Calu3 (cell line): ENCODE measurements at places on chromosomes 2 and 18. TPM values are rescaled to one million over a fixed set of nuclear protein-coding genes. Genes with fewer than 3 reads are reported as not detected.

DNA sequence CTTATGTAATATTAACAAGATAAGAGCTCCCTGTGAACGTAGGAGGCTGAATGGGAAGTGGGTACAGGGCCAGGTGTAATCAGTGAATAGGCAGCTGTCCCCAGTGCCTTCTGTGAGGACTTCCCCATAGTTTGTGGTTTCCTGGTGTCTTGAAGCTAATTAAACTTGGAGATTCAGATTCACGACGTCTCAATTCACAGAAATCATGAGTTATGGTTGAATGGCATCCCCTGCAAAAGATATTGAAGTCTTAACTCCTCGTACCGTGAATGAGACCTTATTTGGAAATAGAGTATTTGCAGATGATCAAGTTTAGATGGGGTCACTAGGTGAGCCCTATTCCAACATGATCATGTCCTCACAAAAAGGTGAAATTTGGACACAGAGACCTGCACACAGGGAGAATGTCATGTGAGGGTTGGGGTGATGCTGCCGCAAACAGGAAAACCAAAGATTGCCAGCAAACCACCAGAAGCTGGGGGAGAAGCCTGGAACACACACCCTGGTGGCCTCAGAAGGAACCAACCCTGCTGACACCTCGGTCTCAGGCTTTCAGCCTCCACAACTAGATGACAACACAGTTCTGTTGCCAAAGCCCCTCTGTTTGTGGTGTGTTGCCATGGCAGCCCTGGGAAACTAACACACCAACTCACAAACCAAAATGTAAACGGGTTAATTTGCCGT lies 13.2 kb downstream of the ARL4C start:
- DNase-seq = no peak

GRCh38 chr2:188776634-188777033 lies 197.5 kb upstream of the COL3A1 start:
- no peak for DNase-seq

GRCh38 chr2:62375113-62375420 lies 130.9 kb downstream of the TMEM17 start:
- DNase-seq = no peak

Gene WNT10A
- total RNA-seq = 2.4 and 3.4 TPM in 2 replicates

DNA sequence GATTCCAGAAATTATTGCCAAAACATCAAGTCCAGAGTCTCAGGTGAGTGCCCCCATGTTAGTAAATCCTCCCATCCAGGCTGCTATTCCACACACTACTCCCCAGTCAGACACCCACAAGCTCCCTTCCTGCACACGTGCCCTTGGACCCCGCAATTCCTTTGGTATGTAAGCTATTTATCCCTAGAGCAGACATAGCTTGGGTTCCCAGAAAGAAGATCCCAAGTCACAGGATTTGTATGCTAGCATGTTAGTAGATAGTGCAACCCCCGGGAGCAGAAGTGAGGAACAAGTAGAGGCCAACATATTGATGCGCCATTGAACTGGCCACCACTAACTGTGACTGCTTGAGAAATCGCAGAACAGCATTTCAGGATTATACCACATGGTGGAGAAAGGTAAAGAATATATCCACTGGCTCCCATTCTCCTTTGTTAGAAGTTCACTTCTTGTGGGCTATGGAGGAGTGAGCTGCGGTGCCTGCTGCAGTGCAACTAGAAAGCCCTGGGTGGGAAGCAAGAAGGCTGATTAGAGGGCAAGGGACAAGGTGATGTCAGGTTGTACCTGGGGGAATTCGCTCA lies 137.5 kb upstream of the CHAC2 start:
- no peak for DNase-seq

DNA sequence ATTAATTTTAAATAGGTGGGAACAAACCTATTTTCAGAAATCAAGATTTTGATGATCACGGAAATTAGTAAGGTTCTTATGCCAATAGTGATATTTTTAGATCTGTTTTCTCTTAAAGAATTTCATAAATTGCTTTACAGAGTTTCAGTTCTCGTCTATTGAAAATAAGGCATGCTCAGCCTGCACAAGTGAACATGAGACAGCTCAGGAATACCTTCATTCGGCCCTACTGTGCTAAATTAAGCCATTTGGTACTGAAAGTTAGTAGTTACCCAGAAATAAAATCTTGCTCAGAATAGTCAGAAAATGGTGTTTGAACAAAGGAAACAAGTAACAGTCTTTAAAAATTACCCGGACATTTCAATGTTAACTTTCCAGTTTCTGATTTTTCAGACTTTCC lies 60.4 kb downstream of the DLGAP1 start:
- no peak for DNase-seq

GRCh38 chr2:209965723-209966122 lies 36.7 kb upstream of the RPE start:
- no peak for DNase-seq

DNA sequence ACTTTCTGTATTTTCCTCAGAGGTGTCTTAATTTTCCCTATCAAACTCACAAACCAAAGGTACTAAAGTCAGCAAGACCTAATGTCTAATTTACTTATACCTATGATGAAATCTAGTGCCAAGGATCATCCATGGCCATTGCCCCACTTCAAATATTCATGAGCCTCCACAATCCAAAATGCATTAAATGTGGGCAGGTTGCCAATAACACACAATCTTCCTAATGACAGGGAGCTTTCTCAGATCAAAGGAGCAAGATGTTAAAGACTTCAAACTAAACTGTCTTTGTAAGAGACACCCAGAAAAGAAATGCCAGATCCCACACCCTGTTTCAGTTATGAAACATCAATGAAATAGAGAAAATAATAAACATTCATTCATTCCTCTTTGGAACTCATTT lies 143.2 kb downstream of the TMEFF2 start:
- DNase-seq = no peak

- no peak for DNase-seq
Measured at GRCh38 chr2:206232287-206233035, 42.0 kb upstream of the ZDBF2 start.

GRCh38 chr2:182266909-182267308 lies 159.9 kb downstream of the PDE1A start:
- no peak for DNase-seq

Gene C2orf72
- 0.66 and 0.83 TPM in 2 replicates for total RNA-seq

- DNase-seq = no peak
Measured at GRCh38 chr2:238382381-238382781, 44.3 kb upstream of the ASB1 start.

GRCh38 chr2:170818752-170819470 lies 2.2 kb downstream of the GAD1 start:
- no peak for DNase-seq

GRCh38 chr2:83567551-83567950 lies 891.5 kb downstream of the SUCLG1 start:
- DNase-seq = no peak

Gene PLGLB1
- 1.8 TPM in 1 of 2 replicates, not detected in the other for total RNA-seq

DNA sequence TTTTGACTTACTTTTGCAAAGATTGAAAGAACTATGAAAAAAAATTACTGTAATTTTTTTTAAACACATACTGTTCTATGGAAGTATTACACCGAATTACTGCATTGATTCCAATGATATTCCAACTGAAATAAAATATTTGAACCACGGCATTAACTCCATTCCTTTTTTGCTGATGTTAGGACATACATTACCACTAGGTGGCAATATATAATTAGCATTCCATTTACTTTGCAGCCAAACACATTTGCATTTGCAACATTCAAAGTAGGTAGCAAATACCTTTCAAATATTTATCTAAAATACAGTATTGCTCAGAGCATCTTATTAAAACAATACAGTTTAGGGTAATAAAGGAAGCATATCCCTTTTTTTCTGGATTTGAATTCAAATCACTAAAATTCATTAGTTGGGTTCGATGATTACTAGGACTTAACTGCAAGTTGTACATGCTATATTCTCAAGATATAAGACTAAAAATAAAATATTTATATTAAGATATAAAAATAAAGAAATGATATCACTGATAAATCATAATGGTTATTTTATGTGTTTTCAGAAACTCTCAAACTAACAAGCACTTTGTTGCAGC lies 31.3 kb downstream of the LANCL1 start:
- no peak for DNase-seq

GRCh38 chr18:66638856-66639629 lies 35.2 kb upstream of the CDH19 start:
- no peak for DNase-seq

Gene SP100
- total RNA-seq = 110 and 173 TPM in 2 replicates

GRCh38 chr18:43161528-43161927 lies 46.0 kb upstream of the RIT2 start:
- no peak for DNase-seq

- no peak for DNase-seq
Measured at GRCh38 chr2:39127973-39128372, 7.1 kb upstream of the SOS1 start.

Gene RBM43
- 5.2 and 6.1 TPM in 2 replicates for total RNA-seq

GRCh38 chr2:23616630-23617029 lies 231.7 kb downstream of the KLHL29 start:
- DNase-seq = no peak

DNA sequence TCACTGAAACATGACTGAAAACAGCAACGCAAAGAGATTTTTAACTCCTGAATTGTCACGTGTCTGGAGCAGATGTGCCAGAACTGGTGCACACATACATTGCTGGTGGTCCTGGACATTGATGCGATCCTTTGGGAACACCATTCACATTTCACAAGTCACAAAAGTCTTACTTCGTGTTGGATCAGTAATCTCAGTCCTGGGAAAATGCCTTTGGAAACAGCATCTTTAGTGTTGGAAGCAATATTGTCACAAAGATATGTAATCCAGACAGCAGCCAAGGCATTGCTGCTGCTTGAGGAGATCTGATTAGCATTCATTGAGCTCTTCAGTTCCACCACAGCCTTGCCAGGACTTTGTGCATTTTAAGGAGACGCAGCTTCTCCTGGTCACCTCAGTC lies 126.2 kb upstream of the SH3BP4 start:
- no peak for DNase-seq
